ENCODE measurements at places on chromosomes 12 and 14. TPM values are rescaled to one million over a fixed set of nuclear protein-coding genes. Genes with fewer than 3 reads are reported as not detected.
A peak's percentile ranks its signal among the peaks of the same experiment; 100 is the strongest.

ALDH2 gene
- total RNA-seq: 37.4 TPM

NR4A1 gene
- 24.2 TPM for total RNA-seq

- DNase-seq: no peak
Measured at GRCh38 chr12:22299294-22299912, 35.1 kb downstream of the ST8SIA1 start.

- DNase-seq: peak; percentile 42
Measured at GRCh38 chr12:122190842-122191668, 8.1 kb downstream of the LRRC43 start.

- peak; percentile 16 for DNase-seq
Measured at GRCh38 chr12:78864403-78864869, at the start of gene SYT1. Gene SYT1, plus strand, starts transcription at chr12:78864774.

DNA sequence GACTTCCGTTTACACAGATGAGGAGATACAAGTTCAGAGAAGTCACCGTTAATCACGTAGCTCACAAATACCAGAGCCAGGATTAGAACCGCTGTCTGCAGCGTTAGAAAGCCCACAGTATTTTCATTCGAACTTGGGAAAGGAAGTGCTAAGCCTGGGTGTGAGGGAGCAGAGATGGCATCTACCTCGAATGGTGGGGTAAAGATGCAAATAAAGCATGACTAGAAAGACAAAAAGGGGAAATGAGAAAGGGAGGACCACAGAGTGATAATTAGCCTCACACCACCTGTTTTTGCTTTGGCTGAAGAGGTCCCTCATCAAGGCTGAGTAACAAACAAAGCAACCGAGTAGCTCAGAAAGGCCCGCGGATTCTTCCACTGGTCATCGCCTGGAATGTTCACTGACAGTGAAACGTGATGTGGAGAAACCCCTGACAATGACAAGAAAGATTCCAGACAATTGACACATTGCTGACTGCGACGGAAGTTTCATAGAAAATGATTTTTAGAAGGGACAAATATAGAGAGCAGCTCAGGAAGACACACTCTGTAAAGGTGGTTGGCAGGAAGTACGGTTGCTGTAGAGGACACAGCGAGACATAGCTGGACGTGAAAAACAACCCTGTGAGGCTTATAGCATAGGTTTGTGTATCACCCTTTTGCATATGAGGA is 31.5 kb upstream of the BHLHE41 start:
- peak; percentile 35 for DNase-seq

- no peak for DNase-seq
Measured at GRCh38 chr12:116675339-116676107, 62.3 kb downstream of the SPRING1 start.

GRCh38 chr12:10737249-10737648 is 14.1 kb upstream of the YBX3 start:
- no peak for DNase-seq

GRCh38 chr12:5200278-5201087 is 156.8 kb downstream of the KCNA5 start:
- DNase-seq: no peak

Data from activated B cell treated with CpG ODN at 0.5 μM for 24 hours (primary cell).